Left ventricle myocardium inferior (tissue), 1 donor: ENCODE measurements at places on chromosomes 3 and 15.

DNA sequence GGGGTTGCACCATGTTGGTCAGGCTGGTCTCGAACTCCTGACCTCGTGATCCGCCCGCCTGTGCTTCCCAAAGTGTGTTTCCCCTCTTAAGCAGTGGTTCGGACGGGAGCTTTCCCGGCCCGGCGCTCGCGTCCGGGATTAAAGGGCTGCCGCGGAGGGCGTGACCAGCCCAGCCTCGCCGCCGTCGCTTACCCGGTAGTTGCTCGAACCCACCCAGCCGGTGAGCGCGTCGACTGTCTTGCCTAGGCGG, 513 bp downstream of the CLASP2 start:
- DNase-seq, result peak; percentile 69

GRCh38 chr3:43266451-43266850, 19.9 kb upstream of the SNRK start:
- no peak for DNase-seq

DNA sequence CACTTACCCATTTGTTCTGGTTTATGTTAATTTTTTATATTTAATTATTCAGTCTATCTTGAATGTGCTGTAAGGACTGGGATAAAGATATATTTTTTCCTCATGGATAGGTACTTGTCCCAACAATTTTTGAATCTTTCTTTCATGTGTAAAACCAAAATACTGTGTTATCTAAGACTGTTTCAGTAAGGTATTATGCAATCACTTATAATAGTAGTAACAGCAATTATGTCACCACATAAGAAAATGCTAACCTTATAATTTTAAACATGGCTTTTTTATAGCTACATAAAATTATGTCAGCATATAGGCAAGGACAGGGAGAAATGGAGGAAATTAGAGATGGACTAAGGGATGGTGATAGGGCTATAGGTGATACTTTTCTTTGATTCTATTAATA, 2.9 kb upstream of the CTDSPL start:
- DNase-seq, result no peak

GRCh38 chr3:160210341-160210740, 14.9 kb upstream of the C3orf80 start:
- no peak for DNase-seq

- DNase-seq, result no peak
Measured at GRCh38 chr3:158200955-158201354, 91.1 kb downstream of the RSRC1 start.

GRCh38 chr3:123018683-123019082, 8.9 kb downstream of the SEMA5B start:
- no peak for DNase-seq

DNA sequence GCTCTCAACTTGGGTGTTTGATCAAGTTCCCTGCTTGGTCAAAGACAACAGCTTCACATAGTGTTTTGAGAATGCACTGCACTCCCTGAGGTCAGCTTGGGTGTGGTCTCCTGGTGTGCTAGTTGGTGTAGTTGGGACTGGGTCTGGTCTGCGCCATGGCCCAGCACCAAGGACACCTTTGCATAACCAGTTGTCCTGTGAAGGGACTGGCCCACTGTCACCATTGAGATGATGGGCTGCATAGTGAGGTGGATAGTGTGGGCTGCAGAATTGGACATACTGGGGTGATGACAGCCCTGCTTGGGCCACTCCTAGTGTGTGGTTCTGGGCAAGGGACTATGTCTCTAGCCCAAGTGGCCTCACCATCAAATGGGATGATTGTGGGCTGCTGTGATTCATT, 9.5 kb downstream of the RPSA start:
- no peak for DNase-seq

- DNase-seq, result peak; percentile 78
Measured at GRCh38 chr15:29925227-29926082, 103.2 kb upstream of the TJP1 start.

DNA sequence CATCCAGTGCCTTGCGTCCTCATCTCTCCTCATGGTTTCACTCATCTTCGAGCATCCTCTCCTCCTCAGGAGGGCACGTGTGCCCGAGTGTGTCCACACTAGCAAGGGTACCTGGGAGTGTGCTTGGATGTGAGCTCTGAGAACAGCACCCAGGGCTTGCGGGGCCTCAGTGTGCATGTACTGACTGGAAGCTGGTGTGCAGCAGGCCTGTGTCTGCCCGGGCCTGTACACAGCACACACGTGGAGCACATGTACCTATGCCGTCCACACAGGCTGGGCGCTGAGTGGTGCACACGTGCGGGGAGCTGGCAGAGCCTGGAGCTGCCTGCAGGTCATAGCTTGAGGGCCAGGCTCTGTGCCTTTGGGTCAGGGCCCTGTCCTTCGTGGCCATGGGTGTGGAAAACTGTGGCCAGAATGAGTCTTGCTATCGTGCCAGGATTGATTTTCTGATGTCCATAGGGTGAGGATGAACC, 34.9 kb downstream of the TSPAN3 start:
- DNase-seq, result no peak

GRCh38 chr3:120196333-120196732, 88.7 kb downstream of the GPR156 start:
- no peak for DNase-seq

DNA sequence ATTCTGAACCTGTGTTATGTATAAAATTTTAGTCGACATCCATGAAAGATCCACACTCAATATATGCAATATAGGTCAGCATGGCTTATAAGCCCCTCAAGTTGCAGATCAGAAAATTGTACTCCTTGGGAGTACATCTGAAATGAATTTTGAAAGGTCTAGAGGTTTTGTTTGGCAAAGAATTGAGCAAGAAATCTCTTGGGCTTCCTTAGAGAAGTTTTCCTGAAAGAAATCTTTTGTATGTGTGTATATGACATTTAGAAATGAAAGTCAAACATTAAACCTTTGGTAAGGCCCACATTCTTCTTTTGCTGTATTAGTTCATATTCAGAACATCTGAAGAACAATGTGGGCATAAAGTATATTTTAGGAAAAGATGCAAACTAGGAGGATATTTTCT, 1006.6 kb downstream of the NAALADL2 start:
- no peak for DNase-seq

DNA sequence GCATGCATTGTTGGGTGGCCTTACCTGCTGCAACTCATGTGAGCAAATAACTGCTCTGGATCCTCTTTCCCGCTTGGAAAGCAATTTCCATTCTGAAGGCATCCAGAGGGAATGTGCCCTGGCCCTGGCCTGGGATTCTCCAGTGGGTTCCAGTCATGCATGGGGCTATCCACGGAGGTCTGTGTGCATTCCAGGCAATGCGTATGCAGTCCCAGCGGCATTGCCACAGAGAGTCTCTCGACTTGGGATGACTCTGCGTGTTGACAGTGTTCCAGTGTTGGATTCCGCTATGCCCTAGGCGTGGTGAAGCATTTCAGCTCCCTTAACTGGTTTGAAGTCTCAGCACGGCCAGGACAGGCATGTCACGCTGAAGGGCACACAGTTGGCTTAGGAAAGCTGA, 113.9 kb downstream of the SNRPN start:
- DNase-seq, result no peak
